ENCODE measurements at places on chromosomes 2 and 18.

GRCh38 chr18:40046596-40046995 is 1908.4 kb upstream of the PIK3C3 start:
- DNase-seq, result no peak

DNA sequence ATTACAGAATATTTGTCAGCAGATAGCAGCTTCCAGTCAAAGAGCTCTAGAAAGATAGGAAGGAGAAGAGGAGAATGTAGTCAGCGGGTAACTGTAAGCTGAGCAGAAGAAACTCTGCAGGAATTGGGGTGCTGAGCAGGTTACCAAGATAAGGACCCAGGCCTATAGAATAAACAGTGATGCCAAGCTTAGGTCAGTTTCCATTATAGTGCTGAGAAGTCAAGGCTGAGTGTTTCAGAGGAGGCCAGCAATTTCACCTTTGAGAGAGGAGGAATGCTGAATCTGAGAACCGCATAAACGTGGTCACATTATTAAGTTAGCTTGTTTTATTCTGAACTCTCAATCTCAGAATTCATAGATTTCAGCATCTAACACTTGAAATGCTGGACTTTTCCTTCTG is 13.9 kb downstream of the NAB1 start:
- no peak for DNase-seq

- no peak for DNase-seq
Measured at GRCh38 chr2:146572598-146572997, 1272.2 kb upstream of the ACVR2A start.

GRCh38 chr2:234544659-234545611 is 48.1 kb upstream of the ARL4C start:
- peak; percentile 76 for DNase-seq

GRCh38 chr2:132788310-132788838 is 118.4 kb upstream of the LYPD1 start:
- DNase-seq, result no peak

All from ACHN (cell line).